ENCODE measurements at places on chromosomes 4 and X.

DNA sequence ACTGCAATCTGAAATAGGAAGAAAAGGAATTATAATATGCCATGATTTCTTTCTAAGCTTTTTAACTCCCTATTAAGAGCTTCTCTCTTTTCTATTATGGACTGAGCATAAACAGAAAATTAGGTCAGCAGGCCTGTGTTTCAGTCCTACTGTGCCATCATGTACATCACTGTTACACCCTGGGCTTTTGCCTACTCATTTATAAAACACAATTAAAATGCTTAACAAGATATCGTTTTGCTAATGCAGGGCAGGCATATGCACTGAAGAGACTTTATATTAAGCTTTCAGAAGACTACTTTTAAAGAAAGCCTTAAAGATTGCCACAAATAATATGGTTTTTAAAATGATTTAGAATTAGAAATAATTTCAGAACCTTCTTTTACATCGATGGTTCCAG lies 828 bp upstream of the BBS12 start:
- DNase-seq, result no peak

GRCh38 chrX:138008281-138008680 lies 442.4 kb downstream of the ZIC3 start:
- no peak for DNase-seq

DNA sequence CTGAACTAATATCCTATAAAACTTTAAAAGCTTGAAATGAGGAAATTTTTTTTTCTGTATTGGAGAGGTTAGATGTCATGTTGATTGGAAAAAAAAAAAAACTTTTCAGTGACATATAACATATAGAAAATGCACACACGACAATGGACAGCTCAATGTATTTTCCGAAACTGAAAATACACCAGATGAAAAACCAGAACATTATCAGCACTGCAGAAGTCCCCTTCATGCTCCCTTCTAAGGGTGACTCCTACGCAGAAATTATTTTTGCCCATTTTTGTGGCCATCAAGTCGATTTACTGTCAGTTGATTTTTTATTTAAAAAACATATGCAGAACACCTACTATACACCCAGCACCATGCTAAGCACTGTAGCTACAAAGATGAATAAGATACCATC lies 148.3 kb downstream of the APBB2 start:
- DNase-seq, result no peak

GRCh38 chrX:19555236-19555635 lies 39.9 kb upstream of the MAP3K15 start:
- DNase-seq, result no peak

DNA sequence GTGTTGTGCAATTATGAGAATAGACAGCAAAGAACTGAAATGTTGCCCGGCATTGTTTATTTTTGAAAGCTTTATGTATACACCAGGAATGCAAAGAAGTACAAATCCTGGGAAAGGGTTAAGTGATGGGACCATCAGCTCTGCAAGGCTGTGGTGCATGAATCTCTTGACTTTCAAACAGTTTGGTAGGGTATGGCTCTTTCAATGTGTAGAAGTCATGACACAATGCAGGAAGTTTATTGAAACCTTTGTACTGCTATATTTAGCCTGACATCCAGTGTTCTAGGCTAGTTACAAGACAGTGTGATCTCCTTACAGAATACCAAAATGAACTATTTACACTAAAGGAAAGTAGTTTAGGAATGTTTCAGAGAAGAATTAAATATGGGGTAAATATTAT lies 206.8 kb upstream of the HAND2 start:
- no peak for DNase-seq

- no peak for DNase-seq
Measured at GRCh38 chr4:37246891-37247290, 2.3 kb downstream of the NWD2 start.

GRCh38 chr4:183541010-183541751 lies 36.3 kb downstream of the ING2 start:
- no peak for DNase-seq

DNA sequence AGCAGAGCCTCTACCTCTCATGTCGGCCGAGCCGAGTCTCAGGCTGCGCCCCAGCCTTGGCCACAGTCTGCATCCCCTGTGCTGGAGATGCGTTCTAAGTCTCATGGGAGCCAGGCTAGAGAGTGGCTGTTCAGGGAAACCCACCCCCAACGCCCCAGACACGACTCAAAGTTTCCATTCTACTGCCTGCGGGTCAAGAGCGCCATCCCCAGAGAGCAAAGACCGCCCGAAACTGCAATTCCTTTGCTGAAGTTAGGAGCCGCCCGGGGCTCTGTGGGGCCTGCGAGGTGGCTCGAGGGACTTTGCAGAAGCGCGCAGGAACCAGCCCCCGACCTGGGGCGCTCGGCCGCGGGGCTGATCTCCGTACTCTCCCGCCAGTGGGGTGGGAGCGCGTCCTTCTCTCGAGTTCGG lies 10.0 kb upstream of the ELF4 start:
- DNase-seq, result no peak

DNA sequence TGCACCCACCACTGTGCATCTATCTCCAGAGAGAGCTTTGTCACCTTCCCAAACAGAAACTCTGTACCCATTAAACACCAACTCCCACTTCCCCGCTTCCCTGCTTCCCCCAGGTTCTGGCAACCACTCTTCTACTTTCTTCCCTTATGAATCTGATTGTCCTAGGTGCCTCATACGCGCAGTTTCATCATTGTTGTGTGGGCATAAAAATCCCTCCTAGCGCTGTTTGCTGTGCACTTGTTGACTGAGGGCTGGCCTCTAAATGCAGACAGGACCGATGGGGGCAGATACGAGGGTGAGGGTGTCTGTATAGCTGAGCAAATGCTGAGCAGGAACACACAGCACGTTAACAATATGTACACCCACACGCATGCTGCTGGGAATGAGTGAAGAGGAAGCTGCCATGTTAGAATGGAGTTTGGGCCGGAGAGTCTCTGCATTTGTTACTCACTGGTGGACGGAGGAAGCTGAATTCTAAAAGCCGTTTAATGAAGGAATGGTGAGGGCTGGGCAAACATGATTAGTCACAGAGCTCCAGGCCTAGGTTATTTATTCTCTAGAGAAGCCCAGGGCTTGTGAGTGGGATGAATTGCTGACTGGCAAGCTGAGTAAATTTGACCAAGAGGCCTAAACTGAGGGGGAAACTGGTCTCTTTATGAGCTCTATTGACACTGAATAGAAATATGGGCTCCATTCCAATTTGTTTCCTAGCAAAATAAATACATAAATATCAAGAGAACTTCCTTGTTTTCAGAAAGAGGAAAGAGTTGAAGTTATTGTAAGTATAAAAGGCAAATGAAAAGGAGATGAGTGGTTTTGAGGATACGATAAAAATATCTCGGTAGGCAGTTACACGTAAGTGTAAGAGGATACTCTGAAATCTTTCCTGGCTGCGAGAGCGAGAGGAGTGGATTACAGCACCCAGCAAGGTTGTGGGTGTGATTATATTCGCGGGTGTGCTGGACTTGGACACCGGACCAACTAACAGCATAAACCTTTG lies 95.9 kb upstream of the RPS6KA3 start:
- DNase-seq, result no peak

DNA sequence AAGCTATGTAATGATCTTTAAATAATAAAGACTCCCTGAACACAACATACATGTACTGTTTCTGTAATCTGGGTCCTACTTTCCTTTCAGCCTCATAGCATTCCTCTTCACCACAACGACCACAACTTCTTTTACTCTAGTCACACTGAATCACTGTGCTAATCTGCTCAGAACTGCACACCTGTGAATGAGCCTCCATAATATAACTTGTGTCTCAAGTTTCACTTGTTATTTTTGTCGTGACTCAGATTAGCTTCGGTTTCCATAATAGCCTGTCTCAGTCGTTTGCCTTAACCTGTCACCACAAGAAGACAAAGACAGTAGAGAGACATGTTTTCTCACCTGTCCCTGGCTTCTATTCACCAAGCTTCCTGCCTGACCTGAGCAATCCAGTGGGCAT lies 61.8 kb downstream of the MAGED1 start:
- no peak for DNase-seq

- no peak for DNase-seq
Measured at GRCh38 chr4:93182722-93183121, 645.8 kb upstream of the ATOH1 start.

DNA sequence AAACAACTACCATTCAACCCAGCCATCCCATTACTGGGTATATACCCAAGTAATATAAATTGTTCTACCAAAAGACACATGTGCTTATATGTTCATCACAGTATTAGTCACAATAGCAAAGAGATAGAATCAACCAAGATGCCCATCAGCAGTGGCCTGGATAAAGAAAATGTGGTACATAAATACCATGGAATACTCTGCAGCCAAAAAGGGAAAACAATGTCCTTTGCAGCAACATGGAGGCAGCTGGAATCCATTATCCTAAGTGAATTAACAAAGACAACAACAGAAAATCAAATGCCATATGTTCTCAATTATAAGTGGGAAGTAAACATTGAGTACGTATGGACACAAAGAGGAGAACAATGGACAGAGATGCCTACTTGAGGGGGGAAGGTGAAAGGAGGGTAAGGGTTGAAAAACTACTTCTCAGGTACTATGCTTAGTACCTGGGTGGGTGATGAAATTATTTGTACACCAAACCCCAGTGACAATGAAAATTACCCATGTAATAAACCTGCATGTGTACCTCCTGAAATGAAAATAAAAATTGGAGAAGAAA lies 632.1 kb upstream of the AADAT start:
- no peak for DNase-seq

- no peak for DNase-seq
Measured at GRCh38 chrX:115900425-115900824, 270.1 kb upstream of the AGTR2 start.

DNA sequence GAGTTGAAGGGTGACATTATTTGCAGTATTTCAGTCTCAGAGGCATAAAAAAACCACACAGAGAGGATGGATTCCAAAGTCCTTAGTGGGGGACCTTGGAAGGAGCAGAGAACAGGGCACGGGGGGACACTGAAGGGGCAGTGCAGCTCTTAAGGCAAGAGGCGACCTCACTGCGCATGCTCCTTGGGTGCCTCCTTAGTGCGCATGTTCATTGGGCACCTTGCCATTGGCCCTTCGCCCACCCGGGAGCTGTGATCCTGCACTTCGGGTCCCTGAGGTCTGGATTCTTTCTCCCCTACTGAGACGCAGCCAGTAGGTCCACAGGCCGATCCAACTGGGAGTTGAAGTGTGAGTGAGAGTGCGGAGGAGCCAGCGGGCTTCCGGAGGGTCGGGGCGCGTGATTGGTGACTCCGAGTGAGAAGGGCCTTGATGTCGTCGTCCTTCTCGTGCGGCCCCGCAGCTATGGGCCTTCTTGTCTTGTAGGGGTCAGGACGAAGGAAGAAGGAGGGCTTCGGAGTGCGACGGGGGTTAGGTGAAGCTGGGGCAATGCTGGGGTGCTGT lies at the start of gene XAGE5:
Gene XAGE5 (plus strand): TSS at position 223 of the 561 bp plus-strand sequence. CDS start 1,280 bp downstream, outside the sequence.
- DNase-seq, result no peak

GRCh38 chrX:27597508-27597907 lies 7.4 kb downstream of the DCAF8L2 start:
- no peak for DNase-seq

GRCh38 chrX:29518100-29518499 lies 697.3 kb upstream of the MAGEB2 start:
- no peak for DNase-seq

- DNase-seq, result no peak
Measured at GRCh38 chrX:42096265-42096920, 173.0 kb upstream of the CASK start.

GRCh38 chr4:53779025-53779424 lies 187.7 kb upstream of the LNX1 start:
- no peak for DNase-seq

DNA sequence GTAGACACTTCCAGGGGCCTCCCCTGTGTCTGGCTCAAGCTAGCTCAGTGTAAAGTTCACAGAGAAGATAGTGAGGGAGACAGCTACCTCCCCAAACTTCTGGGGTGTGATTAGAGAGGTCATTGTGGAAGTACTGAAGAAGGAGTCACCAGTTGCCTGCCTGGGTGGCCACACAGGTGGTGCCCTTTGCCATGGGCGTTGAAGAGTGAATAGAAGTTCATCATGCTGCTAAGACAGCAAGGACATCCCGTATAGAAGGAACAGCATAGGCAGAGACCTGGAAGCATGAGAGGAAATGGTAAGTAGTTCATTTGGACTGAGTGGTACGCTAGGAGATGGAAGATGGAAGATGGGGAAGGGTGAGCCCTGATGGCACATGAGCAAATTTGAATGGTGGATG lies 110.1 kb downstream of the PJA1 start:
- no peak for DNase-seq

DNA sequence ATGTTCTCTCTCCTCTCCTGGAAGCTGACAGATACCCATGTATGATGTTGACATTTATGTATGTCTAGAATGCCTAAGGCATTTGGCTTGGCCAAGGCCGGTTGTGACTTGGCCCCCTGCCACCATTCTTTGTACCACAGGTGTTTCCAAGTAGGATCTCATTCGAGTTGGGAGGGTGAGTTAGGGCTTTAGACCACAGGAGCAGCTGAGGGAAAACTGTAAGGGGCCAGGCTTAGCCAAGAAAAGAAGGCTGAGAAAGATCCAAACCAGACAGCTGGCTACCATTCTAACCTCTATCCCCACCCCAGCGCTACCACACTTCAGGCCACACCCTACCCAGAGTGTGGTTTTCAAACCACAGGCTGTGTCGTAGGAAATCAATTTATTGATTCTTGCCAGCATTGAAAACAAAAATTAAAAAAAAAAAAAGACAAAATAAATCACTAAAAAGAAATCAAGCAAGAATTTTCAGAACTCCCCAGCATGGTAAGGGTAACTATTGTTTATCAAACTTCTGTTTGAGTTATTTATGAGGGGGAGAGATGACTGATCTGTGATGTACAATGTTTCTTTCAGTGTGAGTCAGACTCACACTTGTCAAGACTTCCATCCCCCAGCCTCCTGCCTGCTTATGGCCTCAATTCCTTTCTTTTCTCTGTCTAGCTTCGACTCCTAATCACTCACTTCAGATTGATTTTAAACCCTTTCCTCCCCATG lies 9.9 kb downstream of the TMSB4X start:
- no peak for DNase-seq

- DNase-seq, result no peak
Measured at GRCh38 chr4:47664051-47664826, 173.6 kb downstream of the CORIN start.

DNA sequence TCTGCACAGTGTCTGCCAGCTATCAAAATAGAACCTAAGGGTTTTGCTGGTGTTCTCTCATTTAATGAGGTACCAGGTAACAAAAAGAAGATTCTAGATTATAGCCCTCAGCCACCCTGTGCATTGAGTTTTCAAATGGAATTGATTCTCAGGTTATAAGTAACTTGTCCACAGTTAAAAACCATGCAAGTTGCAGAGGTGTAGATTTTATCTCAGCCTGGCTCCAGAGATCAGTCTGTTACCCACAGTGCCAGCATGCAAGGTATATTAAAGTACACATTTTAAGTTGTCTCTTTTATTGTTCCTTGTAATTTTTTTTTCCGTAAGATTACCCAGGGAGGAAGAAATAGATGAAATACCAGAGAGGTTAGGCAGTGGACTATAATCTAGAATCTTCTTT lies 59.7 kb downstream of the RAPGEF2 start:
- DNase-seq, result no peak

DNA sequence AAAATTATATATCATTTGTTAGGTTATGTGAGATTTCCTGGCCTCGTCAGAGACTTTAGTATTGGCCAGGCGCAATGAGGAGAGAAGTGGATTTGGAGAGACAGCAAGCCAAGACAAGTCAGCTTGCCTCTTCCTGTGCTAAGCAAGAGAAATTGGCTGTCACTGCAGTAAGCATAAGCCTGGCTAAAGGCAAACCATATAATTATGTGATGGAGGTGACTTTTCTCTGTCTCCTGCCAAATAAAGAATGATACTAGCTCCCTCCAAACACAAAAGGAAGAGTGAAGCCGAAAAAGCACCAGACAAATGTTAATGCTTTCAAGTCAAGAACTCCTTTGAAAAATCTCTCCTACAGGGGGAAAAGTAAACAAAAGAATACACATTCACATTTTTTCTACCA lies 2246.0 kb downstream of the ARAP2 start:
- no peak for DNase-seq

Data from stimulated activated CD8-positive, alpha-beta memory T cell treated with anti-CD3 and anti-CD28 coated beads, Interleukin-15, amount 100 ng/mL, for 24 hours (primary cell).